Stimulated activated naive CD8-positive, alpha-beta T cell treated with anti-CD3 and anti-CD28 coated beads, Interleukin-15, amount 100 ng/mL, for 72 hours (primary cell): ENCODE measurements at places on chromosomes 7 and 10.

- DNase-seq, result no peak
These were observed 403.6 kb downstream of the SEMA3D start for GRCh38 chr7:84783141-84783778.

- no peak for DNase-seq
These were observed 14.0 kb downstream of the WDR91 start for GRCh38 chr7:135197343-135197742.

- no peak for DNase-seq
These were observed 19.9 kb downstream of the SCRN1 start for GRCh38 chr7:29969738-29970137.

GRCh38 chr10:13717936-13718772 lies 131.4 kb downstream of the PRPF18 start:
- peak; percentile 16 for DNase-seq

- DNase-seq, result no peak
These were observed 29.0 kb downstream of the STEAP1B start for GRCh38 chr7:22470981-22471380.

DNA sequence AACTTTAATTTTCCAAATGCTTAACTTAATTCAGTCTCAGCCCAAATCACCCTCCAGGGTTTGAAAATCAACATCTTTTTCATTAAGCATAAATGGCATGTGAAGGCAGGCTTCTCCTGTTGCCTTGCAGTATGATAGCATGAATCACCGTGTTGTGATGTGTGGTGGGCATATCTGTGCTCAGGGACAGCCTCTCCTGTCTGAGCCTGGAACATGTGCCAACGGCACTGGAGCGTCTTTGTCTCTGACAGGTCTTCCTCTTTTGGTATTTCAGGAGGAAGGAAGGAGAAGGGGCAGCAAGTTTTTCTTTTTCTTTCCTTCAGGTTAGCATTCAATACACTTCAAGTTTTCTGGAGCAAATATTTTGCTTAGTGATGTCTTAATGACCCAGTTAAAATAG lies 57.6 kb downstream of the LRGUK start:
- DNase-seq, result no peak

DNA sequence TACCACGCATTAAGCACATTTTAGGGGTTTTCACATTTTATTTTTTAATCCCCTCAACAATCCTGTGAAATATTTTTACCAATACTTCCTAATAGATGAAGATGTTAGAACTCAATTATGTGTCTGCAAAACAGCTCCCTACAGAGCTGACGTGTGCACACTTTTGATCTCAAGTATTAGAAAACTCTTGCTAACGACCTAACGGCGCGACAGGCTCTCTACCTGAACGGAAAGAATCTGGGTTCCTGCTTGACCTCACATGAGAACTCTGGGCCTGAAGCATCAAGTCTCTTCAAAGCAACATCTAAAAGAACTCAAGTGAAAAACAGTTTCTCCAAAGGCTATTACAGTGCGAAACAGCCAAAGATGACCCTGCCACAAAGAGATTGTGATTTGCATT lies 113.9 kb downstream of the DOCK4 start:
- DNase-seq, result no peak

DNA sequence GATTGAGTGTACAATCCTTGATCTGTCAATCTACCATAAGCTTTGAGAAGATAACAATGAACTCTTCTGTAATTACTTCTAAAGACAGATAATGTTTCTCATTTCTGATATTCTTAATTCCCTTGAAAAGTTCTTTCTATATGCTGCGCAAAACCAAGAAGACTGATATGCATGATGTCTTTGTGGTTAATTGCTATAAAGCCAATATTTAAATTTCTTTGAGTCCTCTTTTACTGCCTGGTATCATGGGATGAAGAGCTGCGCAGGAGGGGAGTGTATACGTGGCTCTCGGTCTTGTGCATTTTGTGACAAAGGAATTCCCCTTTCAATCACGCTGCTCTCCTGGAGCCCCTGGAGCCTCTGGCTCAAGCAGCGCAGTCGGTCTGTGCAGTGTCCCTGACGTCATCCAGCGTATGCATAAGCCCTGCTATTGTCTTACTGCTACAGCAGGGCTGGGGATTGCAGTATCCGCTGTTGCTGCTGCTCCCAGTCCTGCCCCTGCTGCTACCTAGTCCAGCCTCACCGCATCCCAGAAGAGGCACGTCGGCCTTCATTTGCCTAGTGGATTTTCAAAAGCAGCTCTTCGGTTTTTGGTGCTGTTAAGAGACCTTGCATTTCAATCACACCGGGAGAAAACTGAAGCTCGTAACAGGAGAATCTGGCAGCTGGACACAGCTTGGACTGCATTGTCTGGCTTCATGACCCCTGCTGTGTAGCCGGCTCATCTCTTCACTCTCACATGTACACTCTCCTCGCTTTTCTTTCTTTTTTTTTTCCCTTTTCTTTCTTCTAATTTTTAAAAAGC lies 66.7 kb downstream of the ST7 start:
- DNase-seq, result no peak

- no peak for DNase-seq
These were observed 193.1 kb downstream of the WDR37 start for GRCh38 chr10:1249142-1249920.

GRCh38 chr7:82629583-82629982 lies 186.0 kb upstream of the CACNA2D1 start:
- DNase-seq, result no peak

GRCh38 chr7:17176371-17177032 lies 122.0 kb upstream of the AHR start:
- no peak for DNase-seq

- no peak for DNase-seq
These were observed 86.8 kb downstream of the ANKRD7 start for GRCh38 chr7:118311121-118311836.

DNA sequence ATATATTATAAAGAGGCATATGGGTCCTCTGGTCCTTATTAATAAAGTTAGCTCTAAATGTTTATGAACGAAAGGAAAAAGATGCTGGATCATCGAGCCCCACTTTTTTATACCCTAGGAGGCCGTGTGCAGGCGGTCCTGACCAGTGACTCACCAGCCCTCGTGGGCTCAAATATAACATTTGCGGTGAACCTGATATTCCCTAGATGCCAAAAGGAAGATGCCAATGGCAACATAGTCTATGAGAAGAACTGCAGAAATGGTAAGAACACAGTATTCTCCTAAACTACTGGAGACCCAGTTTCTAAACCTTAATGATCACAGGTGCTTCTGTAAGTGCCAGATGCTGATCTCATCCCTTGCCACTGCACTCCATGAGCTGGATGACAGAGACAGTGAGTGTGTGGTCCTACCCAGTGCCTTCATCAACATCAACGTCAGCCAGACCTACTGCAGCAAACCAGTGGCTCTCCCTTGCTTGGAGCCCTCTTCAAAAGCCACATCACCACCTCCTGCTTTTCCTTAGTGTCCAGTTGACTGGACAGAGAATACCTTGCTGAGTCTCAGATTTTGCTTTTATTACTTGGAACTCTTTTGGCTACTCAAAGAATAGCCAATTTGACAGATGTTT lies 7.6 kb downstream of the GPNMB start:
- no peak for DNase-seq
